ENCODE measurements at places on chromosomes 13 and 19.

- DNase-seq: no peak
Observed at GRCh38 chr13:51589793-51590192, 5.5 kb downstream of the WDFY2 start.

- DNase-seq: no peak
Observed at GRCh38 chr19:14248578-14249011, 42.6 kb upstream of the ADGRL1 start.

GRCh38 chr13:44014501-44014900 lies 134.8 kb downstream of the LACC1 start:
- no peak for DNase-seq

DNA sequence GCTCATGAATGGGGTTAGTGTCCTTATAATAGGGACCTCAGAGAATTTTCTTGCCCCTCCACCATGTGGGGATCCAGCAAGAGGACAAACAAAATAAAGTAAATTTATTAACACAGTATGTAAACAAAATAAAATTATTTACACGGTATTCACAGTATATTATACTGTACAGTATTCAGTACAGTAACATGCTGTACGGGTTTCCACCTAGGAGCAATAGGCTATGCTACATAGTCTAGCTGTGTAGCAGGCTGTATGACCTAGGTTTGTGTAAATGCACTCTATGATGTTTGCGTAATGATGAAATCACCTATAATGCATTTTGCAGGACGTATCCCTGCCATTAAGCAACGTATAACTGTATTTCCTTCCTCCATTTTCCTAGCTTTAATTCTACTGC lies 11.8 kb upstream of the DIAPH3 start:
- DNase-seq: no peak

DNA sequence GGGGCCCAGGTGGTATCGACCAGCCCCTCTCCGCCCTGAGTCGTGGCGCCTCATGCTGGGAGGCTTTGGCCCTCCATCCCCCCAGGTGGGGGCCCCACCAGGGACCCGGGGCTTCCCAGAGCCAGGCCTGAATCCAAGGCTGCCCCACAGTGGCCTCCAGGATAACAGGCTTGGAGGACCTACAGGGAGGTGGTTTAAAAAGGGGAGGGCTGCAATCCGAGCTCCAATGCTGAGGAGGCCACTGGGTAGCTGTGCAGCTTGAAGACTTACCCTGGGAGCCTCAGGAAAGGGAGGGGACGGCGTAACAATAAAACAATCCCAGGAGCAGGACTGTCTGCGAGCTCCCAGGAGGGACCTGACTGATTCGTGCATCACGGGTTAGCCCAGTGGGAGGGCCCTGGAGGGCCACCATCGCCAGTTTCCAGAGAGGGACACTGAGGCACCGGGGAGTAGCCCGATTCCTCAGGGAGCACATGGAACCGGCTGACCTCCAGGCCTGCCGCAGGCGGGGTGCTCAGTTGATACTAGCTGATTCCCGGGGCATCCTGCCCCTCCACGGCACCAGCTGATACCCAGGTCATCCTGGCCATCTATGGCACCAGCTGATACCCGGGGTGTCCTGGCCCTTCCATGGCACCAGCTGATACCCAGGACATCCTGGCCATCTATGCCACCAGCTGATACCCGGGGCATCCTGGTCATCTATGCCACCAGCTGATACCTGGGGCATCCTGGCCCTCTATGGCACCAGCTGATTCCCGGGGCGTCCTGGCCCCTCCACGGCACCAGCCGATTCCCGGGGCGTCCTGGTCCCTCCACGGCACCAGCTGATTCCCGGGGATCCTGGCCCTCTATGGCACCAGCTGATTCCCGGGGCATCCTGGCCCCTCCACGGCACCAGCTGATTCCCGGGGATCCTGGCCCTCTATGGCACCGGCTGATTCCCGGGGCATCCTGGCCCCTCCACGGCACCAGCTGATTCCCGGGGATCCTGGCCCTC lies 3.7 kb upstream of the C2CD4C start:
- DNase-seq: no peak

DNA sequence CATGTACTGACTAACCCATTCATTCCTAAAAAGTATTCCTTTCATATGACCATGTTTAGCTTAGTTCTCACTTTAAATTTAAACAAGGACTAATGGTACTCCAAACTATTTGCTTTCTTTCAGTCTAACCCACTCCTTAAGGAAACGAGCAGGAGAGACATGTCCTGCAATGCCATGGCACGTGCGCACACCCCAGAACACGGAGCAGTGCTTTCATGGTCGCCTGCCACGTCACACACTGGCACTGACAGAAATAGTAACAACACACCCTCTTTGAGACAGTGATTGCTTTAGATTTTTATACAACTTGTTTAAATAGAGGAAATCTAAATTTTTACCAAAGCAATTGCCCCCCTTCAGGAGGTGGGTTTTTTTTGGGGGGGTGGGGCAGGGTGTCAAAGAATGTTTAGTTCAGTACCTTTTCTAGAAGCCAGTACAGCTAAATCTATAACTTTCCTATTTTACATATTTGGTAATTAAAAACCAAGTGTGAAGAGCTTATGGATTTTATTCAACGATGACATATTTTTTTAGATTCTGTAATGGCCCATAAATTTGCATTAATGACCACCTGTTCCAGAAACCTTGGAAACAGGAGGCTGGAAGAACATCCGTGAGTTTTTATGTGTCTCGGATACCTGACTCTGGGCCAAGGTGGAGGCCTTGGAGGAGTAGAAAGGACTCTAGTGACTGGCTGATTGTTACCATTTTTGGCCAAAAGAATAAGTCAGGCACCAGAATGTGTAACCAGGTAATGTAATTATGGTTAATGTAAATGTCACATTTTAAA lies 247.1 kb downstream of the DCT start:
- DNase-seq: no peak

DNA sequence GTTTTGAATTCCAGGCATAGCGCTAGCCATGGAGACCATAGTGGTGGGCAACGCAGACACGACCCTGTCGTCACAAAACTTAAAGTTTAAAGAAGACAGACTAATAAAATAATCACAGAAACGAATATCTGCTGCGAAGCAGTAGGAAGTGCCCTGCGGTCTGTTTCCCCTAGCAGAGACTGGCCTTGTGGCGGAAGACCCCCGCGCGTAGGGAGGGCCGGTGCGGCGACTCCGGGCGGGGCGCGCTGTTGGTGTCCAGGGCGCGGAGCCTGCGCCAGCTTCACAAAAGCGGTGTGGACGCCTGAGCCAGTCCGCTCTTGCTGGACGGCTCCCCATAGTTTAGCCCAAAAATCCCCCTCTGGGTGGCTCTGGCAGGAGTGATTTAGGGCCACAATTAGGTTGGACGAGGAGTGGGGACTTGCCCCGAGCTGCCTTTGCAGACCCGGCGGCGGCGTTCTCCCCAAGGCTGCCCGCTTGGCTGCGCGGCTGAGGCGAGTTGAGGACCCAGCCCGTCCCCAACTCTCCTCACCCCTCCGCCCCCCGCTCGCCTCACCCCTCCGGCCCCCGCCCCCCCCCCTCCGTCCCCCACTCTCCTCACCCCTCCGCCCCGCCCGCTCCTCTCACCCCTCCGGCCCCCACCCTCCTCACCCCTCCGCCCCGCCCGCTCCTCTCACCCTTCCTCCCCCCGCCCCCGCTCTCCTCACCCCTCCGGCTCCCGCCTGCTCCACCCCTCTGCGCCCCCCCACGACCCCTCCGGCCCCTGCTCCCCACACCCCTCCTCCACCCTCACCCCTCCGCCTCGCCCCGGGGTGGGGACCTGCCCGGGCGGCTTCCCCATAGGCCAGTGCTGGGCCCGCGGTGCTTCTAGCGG lies 14.2 kb upstream of the LATS2 start:
- DNase-seq: no peak

DNA sequence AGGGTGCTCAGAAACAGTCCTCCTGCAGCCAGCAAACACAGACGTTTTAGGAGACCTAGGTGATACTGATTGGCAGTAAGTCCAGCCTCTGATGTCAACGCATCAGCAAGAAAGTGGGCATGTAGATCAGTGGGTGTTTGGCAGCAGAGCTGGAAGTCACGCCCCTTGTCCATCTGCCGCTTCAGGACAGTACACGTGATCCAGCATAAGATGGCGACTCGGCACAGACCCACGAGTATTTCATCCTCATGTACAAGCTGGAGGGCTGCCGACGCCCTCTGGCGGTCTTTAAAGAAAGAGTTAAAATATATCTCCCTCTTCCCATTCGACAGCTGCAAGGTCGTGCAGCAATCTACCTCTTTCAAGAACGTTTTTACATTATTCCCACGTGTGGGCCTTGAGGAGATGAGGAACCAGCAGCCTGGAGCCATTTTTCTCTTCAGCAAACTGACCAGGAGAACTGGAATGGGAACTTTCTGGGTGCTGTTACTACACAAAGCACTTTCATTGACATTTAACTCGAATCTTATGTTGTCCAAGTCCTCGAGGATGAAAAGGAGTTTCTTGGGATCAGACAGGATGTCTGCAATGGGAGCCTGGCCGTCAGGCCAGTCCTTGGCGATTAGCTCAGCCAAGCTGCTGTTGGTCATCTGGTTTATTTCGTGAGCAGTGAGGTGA lies 22.3 kb downstream of the NLRP11 start:
- no peak for DNase-seq

- no peak for DNase-seq
Observed at GRCh38 chr19:14494910-14495671, 836 bp downstream of the GIPC1 start.

All from stimulated activated CD8-positive, alpha-beta memory T cell treated with anti-CD3 and anti-CD28 coated beads, Interleukin-7, amount 100 ng/mL, for 1 hour (primary cell).